ENCODE measurements at places on chromosomes 6 and 20.

- DNase-seq = no peak
Observed at GRCh38 chr20:50982363-50982762, 23.7 kb downstream of the MOCS3 start.

- DNase-seq = no peak
Observed at GRCh38 chr6:89690944-89691324, 52.4 kb upstream of the LYRM2 start.

DNA sequence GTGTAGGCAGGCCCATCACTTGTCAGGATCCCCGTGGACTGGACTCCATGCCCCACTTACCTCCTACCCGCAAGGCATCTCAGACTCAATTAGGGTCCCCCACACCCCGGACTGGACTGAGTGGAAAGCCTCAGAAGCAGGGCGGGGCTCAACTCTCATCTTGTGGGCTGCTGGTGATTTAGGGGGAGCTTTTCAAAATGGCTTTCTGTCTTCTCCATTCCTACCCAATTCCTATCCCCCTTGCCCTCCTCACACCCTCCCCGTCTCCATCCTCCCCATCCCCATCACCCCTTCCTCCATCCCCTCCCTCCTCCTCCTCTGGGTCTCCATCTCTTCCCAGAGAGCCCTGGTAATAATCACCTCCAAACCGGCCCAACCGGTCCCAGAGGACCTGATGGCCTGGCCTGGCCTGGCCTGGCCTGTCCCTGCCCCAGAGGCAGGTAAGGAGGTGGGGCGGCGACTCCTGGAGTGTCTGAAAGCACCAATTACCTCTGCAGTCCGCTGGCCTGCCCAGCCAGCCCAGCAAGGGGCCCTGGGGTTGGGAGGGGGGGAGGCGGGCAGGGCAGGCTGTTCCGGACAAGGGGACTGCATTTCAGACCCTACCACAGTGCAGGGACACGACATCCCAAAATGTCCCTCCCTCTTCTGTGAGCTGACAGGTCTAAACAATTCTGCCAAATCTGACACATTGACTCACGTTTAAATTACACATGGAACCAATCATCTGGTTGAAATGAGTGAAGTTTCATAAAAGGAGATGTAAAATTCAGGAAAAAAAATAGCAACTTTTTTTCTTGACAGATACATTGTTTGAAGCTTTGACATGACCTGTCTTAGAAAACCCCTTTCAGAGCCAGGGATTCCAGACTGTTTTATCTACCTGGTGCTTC lies 24.8 kb downstream of the MAFB start:
- DNase-seq = no peak

- no peak for DNase-seq
Observed at GRCh38 chr6:33761922-33762629, 15.4 kb upstream of the IP6K3 start.

GRCh38 chr6:29236634-29237033 lies 64.9 kb upstream of the OR14J1 start:
- no peak for DNase-seq

DNA sequence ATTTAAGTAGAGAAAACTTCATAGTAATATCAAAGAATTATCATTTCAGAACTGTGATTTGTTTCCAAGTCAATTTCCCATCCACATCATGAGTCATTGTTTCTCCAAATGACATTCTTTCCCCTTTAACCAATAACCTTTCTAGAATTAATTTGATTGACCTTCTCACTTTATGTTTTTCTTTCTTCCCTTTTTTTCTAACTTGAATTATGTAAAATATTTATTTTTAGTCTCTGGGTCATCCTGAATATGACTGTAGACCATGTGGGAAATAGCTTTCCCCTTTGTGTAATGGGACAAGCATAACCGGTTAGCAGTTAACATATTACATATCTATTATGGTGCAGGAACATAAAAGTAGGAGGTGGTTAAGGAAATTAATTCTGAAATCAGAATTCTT lies 291.1 kb downstream of the GJA1 start:
- no peak for DNase-seq

DNA sequence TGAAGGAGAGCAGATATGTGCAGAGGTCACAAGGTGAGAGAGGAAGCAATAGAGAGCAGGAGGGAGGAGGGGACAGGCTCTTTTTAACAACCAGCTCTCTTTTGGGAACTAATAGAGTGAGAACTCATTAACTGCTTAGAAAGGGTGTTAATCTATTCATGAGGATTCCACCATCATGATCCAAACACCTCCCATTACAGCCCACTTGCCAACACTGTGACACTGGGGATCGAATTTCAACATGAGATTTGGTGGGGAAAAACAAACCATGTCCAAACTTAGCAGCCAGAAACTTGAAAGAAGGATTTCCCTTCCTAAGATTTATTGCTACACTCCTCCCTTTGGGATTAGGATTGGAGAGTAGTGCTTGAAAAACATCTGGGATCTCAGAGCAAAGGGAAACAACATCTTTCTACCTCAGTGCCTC lies 135.5 kb upstream of the PLCB4 start:
- DNase-seq = no peak

DNA sequence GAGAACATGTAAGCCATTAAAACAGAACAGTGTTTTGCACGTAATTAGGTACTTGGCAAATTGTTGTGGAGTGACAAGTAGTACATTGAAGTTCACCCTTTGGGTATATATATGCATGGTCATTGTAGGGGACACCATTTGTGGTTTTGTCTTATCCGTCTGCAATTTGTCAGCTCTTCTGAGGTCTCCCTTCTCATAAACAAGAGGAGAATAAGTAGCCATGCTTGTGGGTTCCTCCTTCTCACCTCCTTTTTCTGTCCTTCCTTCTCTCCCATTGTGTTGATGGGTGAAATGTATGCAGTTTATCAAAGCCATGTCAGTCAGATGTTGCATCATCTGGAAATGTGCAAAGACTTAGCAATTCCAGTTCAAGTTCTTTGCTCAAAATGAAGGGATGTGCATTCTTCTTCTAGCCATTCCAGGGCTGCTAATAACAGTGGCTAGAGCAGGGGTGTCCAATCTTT lies 70.9 kb downstream of the QKI start:
- no peak for DNase-seq

GRCh38 chr6:57342148-57342669 lies 24.8 kb downstream of the PRIM2 start:
- no peak for DNase-seq

- DNase-seq = no peak
Observed at GRCh38 chr6:90397047-90397446, 100.4 kb upstream of the BACH2 start.

GRCh38 chr6:162177746-162178145 lies 549.8 kb downstream of the PRKN start:
- DNase-seq = no peak

GRCh38 chr20:52160621-52161204 lies 30.9 kb downstream of the ZFP64 start:
- DNase-seq = no peak

GRCh38 chr6:15364401-15365037 lies 118.7 kb downstream of the JARID2 start:
- DNase-seq = no peak

DNA sequence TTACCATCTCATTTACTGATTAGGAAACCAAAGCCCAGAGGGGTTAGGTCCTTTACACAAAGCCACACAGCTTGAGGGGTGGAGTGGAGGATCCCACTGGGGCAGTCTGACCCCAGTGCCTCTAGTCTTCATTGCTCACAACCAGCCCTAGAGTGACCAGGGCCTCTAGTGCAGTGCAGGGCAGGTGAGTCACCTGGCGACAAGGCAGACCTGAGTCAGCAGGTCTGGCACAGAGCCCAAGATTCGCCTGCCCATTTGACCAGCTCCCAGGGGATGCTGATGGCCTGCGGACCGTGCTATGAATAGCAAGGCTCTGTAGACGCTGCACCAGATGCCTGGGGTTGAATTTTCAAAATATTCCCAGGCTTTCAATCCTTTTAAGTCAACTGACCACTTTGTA lies 29.9 kb downstream of the CDH26 start:
- DNase-seq = no peak

DNA sequence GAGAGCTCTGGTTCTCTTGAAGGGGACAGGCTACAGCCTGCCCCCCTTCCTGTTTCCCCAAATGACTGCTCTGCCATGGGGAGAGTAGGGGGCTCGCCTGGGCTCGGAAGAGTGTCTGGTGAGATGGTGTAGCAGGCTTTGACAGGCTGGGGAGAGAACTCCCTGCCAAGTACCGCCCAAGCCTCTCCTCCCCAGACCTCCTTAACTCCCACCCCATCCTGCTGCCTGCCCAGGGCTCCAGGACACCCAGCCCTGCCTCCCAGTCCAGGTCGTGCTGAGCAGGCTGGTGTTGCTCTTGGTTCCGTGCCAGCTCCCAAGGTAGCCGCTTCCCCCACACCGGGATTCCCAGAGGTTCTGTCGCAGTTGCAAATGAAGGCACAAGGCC lies 9.8 kb downstream of the VEGFA start:
- DNase-seq = no peak

- no peak for DNase-seq
Observed at GRCh38 chr6:25927756-25928216, 2.7 kb downstream of the SLC17A2 start.

DNA sequence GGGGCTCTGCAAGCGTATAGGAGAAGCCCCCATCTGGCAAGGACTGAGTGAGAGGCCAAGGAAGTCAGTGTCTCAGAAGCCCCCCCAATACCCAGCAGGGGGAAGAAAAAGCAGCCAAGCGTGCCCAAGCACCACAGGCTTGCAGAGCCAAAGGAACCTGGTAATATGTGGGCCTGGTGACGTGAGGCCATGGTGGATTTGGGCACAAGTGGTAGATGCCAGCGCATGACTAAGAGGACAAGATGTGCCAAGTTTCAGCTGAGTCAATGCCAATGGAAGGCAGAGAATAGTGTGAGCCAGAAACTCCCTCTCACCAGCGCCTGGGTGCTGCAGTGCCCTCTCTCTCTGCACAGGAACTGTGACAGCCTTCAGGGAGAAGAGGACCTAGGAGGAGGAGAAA lies 110.0 kb downstream of the QRSL1 start:
- no peak for DNase-seq

DNA sequence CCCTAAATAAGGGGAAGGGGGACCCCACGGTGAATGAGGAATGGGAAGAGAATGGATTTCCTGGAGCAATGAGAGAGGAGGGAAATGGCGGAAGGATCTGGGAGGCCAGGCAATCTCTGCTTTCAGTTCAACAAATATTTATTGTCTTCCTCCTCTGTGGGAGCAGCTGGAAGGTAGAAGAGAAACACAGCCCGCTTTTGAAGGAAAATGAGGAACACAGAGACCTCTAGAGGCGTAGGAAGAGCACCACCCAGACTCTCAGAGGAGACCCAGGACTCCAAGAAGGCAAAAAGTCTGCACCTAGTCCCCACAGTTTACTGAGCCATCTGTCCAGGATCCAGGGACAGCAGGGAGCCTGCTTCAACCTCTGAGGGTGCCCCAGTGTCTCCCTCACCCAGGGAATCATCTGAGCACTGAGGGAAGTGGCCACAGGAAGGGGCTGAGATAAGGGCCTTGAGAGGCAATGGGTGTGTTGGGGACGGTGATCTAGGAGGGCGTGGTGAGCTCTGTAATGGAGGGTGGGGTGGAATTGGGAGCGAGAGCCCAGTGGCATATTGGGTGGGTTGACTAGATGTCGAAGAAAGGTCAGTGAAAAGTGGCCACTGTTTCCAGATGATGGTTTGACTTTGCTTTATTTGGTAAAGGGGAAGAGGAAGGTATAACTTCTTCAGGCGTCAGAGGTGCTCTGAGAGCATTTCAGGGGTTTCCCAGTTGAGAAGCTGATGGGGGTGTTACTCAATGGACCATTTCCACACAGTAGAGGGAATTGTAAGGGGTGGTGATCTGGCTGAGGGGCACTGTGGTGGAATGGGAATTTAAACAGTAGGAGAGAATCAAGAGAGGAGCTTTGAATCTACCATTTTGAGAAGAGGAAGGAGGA lies 610 bp downstream of the PSORS1C1 start:
- DNase-seq = no peak

GRCh38 chr20:22060610-22061009 lies 355.1 kb downstream of the PAX1 start:
- no peak for DNase-seq

- no peak for DNase-seq
Observed at GRCh38 chr6:150055131-150055530, 13.8 kb downstream of the ULBP3 start.
